ENCODE measurements at places on chromosomes 13 and 19. TPM values are rescaled to one million over a fixed set of nuclear protein-coding genes. Genes with fewer than 3 reads are reported as not detected.

Gene RRAS
- 2.3 TPM for total RNA-seq

Gene C13orf42
- not detected for total RNA-seq

Gene IFI30
- total RNA-seq = 13.6 TPM

DNA sequence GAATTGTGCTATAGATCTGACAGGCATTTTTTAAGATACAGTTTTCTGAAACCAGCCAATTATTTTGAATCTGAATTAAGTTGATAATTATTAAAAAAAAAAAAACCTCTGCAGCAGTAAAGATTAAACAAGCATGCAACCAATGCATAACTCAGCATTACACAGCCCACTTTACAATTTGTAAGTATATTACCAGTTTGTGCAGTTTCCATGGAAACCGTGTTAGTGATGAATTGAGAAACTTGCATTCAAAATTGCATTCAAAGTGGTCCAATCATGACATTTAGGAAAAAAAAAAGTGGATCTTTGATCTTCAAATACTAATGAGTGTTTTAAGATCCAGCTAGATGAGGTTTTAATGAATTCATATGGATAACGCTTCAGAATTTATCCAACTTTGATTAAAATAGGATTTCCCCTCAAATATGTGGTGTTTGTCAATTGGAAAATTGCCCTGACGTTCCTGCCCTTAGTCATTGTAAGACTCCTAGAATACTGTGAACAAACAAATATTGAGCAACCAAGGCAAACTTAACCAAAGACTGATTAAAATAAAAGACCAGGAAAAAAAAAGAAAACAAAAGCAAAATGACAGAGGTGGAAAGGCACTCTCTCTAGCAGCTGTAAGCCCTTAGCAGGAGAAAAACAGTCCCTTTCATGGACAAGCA, 314.8 kb upstream of the MAB21L1 start:
- no peak for DNase-seq

- DNase-seq = no peak
These were observed 35.3 kb downstream of the BICRA start for GRCh38 chr19:47644199-47644598.

GRCh38 chr19:40177286-40178070, 13.7 kb upstream of the MAP3K10 start:
- DNase-seq = no peak

DNA sequence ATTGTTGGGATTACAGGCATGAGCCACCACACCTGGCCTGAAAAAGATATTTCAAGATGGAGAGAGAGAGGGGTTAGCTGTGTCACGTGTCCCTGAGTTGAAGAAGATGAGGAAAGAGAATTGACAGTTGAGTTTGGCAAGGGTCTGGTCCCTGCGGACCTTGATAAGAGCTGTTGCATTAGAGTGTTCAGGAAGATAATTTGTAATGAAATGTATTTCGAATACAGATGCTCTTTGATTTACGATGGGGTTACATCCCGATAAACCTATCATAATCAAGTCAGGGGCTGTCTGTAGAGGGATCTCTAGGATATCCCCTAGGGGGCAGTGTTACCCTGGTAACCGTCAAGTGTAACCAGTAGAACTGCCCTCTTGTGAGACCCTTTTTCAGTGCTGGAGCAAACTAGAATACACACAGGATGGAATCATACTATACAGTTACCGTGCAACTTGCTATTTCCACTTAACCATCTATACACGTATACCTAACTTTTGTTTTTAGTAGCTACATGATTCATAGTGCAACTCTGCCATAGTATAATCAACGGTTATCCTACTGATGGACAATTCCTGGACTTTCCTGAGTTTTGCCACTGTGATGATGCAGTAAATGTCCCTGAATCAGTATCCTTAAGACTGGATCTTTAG, 1.5 kb upstream of the ELOF1 start:
- peak; percentile 48 for DNase-seq

DNA sequence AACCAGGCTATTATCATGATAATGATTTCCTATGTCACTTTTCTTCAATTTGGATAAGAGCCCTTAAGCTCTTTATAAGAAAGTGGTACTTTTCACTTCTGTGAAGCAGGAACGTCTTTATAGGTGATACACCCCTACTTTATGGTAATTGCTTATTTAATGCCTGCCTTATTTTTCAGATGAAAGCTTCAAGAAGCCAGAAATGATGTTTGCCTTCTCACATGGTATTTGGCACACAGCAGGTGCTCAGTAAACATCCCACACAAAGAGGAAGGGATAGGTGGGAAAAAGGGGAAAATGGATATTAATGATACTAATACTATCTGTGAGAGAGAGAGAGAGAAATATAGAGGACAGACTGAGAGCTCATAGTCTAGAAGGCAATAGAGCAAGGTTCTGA, 29.0 kb upstream of the WASF3 start:
- DNase-seq = no peak

- DNase-seq = no peak
These were observed 58.7 kb downstream of the RNF17 start for GRCh38 chr13:24822640-24823039.

Data from activated T-cell treated with anti-CD3 and anti-CD28 coated beads, Interleukin-2, amount 50 U/mL, for 4 hours (primary cell).